Stimulated activated CD8-positive, alpha-beta memory T cell treated with anti-CD3 and anti-CD28 coated beads, Interleukin-7, amount 100 ng/mL, for 1 hour (primary cell): ENCODE measurements at places on chromosomes 13 and 19.

DNA sequence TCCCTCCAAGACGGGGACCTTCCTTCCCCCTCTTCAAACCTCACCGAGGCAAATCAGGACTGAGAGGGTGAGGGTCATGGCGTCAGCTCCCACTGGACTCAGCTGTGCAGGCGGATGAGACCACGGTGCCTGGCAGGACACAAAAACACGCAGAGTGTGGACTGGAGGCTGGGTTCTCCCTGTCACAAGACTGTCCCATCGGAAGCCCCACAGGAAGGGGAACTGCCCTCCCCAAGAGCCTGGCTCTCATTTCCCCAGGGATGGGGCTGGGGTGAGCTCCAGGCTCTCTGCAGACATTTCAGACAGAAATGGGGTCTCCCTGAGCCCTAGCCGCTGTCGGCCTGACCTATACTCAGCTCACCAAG, at the start of gene LILRB5:
Gene LILRB5 (minus strand): TSS at position 158 of the 365 bp plus-strand sequence. CDS start 80 bp downstream, at position 78.
- DNase-seq, result no peak

DNA sequence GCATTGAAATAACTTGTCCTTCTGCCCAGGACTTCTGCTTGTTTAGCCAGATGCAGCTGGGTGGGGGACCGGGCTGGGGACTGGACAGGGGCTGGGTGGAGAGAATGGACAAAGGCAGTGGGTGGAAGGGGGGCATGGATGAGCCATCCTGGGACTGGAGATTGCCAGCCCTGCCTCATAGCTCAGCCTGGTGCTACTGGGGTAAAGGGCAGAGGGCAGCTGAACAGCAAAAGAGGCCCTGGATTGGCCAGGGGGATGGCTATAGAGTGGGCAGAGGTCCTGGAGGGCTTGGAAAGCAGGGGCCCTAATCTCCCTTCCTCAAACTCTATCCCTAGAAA, 17.7 kb upstream of the PLAUR start:
- no peak for DNase-seq

GRCh38 chr19:38953677-38954076, 21.9 kb downstream of the FBXO17 start:
- DNase-seq, result no peak

- DNase-seq, result no peak
These were observed 6.8 kb upstream of the KBTBD6 start for GRCh38 chr13:41139296-41139966.

GRCh38 chr13:49681842-49682435, 9.3 kb downstream of the EBPL start:
- DNase-seq, result no peak

GRCh38 chr13:74158571-74159352, 24.6 kb upstream of the KLF12 start:
- DNase-seq, result no peak

GRCh38 chr13:53921473-53921872, 892.9 kb downstream of the OLFM4 start:
- no peak for DNase-seq

DNA sequence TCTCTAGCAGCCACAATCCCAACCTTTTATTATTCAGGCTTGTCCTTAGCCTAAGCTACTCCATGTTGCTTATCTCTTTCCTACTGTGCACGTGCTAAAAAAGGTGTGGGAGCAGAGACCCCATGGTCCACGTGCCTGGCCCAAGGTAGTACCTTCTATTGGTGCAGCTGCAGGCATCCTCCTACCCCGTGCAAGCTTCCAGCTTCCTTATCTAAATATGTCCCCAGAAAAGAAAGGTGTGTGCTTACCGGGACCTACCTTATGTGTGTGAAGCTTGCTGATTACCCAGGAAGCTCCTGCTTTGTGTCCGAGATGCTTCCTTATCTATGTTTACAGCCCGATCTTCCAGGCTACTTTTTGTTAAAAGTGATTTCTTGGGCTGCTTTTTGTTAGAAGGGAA, 2382.4 kb downstream of the PCDH9 start:
- no peak for DNase-seq

DNA sequence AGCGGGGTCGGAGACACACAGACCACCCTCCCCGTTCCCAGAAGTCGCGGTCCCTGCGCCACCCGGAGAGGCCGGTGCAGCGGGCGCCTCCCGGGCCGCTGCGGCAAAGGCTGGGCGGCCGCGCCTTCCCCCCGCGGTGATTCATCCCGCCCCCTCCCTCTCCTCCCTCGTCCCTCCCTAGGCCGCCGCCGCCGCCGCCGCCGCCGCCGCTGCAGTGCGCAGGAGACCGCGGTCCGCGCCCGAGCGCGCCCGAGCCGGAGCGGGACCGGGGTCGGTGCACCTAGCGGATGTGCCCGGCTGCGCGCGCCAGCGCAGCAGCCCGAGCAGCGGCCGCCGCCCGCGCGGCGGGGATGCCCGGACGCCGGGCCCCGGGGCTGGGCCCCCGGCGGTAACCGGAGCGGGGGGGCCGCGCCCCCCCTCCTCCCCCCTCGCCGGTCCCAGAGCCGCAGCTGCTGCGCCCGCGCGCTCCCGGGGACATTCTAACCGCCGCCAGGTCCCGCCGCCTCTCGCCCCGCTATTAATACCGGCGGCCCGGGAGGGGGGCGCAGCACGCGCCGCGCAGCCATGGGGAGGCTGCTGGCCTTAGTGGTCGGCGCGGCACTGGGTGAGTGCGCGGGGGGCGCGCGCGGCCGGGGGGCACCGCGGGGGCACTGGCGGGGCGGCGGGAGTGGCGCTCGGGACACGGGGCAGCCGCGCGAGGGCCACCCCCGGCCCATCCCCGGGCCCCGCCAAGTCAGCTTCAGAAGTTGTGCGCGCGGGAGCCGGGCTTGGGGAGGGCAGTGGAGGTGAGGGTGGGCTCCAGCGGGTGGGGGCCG, at the start of gene SCN1B:
Gene SCN1B (plus strand): TSS at position 214 of the 815 bp plus-strand sequence. CDS start 351 bp downstream, at position 565.
- peak; percentile 43 for DNase-seq

- no peak for DNase-seq
These were observed 1992.9 kb upstream of the PCDH20 start for GRCh38 chr13:63408331-63409189.

DNA sequence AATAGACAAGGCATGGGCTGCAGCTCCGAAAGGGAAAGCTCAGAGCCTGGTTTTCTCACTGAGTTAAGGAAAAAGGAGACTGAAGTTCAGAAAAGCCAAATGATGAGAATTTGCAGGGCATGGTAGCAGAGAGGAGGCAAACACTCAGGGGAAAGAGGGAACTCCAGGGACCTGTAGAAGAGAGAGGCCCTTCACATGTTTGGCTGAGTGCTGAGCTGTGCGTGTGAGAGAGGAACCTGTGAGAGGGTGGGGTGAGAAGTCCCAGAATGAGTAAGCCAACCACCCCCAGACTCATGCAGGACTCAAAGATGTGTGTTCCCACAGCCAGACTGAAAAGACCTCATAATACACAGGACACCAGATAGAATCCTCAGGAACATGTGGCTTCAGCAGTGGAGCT, 2.8 kb upstream of the CRYL1 start:
- no peak for DNase-seq
